ENCODE measurements at places on chromosomes 5 and 9. TPM values are rescaled to one million over a fixed set of nuclear protein-coding genes. Genes with fewer than 3 reads are reported as not detected.
A peak's percentile ranks its signal among the peaks of the same experiment; 100 is the strongest.

- peak; percentile 75 for ATAC-seq
Observed at GRCh38 chr5:172150514-172151425, 37.3 kb downstream of the STK10 start.

- no peak for ATAC-seq
Observed at GRCh38 chr9:136401173-136401922, 1.4 kb upstream of the SNAPC4 start.

TNFSF8 gene
- 2.1 TPM for total RNA-seq

GRCh38 chr5:16759147-16759773, 142.5 kb upstream of the RETREG1 start:
- ATAC-seq = no peak

GHR gene
- 6.5 TPM for total RNA-seq

NMRK1 gene
- 7.5 TPM for total RNA-seq

DNA sequence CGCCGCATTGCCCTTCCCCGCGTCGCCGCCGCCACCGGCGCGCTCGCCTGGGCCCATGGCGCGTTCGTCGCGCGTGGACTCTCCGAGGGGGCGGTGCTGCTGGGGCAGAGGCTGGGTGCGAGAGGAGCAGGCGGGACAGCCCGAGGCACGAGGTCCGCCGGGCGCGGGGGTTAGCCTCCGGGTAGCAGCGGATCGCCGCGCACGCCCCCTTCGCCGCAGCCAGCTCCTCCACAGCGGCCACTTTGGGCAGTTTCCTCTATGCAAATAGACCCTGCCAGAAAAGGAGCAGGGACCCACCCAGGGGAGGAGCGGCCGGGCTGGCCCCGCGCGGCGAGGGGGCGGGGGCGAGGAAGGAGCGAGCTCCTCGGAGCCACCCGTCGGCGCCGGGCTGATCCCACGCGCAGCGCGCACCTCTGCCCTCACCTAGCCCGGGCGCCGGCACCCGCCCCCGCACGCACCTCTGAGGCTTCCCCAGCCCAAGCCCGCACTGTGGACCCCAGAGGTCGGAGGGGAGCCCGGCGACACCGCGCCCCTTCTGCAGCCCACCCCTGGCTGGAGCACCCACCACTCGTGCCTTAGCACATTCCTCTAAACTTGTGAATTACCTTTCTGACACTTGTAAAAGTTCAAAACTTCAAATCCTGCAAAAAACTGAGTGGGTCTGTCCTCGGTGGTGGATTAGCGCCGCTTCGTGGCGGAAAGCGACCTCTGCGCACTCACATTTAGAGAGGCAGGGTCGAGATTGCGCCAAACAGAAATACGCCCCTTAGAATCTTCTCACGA, at the start of gene COL23A1:
TSS of gene COL23A1 (minus strand) at position 253 of the 783 bp plus-strand sequence.
- peak; percentile 79 for ATAC-seq

GRCh38 chr9:126947529-126947928, 32.9 kb downstream of the RALGPS1 start:
- no peak for ATAC-seq

DNA sequence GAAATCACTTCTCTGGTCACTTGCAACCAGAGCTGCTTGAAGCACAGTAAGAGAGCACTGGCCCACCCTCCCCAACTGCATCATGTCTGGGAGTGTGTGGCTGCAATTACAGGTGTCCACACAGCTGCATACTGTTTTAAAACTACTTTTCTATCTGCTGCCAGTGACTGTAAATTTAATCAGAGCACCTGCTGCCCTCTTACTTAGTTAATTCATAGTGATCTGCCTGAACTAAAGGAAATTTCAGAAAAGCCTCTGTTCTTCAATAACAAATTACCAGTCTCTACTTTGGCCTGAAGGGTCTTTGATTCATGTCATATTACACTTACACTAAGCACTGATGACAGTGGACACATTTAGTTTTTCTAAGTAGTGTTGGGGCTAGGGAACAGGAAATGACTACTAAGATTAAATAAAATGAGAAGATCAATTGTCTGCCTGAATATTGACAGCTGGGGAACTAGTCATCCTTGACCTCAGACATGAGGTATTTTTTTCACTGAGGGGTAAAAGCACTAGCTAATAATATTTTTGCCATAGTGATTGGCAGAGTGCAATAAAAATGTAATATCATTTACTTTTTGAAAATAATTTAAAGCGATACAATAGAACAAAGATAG, 788.9 kb upstream of the GRAMD2B start:
- ATAC-seq = no peak

FAM163B gene
- total RNA-seq = not detected

Measured in gastroesophageal sphincter (tissue), 4 donors.